ENCODE measurements at places on chromosomes 3 and 15.

GRCh38 chr15:79060175-79060574 is 30.4 kb downstream of the RASGRF1 start:
- no peak overlapping the region for H3K27ac ChIP-seq
- H3K27me3 ChIP-seq, result peaks cover 77% of the 10 kb centered on the region
- no peak for DNase-seq

DNA sequence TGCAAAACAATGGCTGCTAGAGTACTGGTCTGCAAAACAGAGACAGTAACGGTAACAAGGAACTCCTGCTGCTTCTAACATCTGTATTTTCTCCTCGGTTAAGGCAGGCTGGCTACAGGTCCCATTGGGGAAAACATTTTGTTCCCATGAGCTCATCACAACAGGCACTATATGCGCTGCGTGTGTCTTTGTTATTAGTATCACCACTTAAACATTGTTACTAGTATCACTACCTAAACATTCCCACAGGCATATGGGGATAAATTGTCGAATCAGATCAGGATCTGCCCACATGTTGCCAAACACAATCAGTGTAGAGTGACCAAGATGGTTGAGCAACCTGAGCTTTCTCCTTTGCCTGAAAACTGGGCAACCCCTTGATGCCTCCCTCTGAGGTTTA is 77.2 kb downstream of the TOP2B start:
- peak; percentile 94 for DNase-seq
- peaks cover 10% of the 10 kb centered on the region for H3K4me1 ChIP-seq
- H3K4me3 ChIP-seq, result no peak overlapping the region
- peaks cover 15% of the 10 kb centered on the region for H3K27me3 ChIP-seq
- H3K36me3 ChIP-seq, result no peaks in the 10 kb centered on the region

GRCh38 chr15:66151809-66152208 is 101.7 kb downstream of the MEGF11 start:
- no peaks in the 10 kb centered on the region for H3K4me1 ChIP-seq
- DNase-seq, result no peak
- H3K36me3 ChIP-seq, result no peaks in the 10 kb centered on the region
- H3K4me3 ChIP-seq, result no peak overlapping the region
- H3K27ac ChIP-seq, result no peak overlapping the region
- peaks cover 92% of the 10 kb centered on the region for H3K27me3 ChIP-seq

- no peak overlapping the region for H3K27ac ChIP-seq
- H3K4me1 ChIP-seq, result peaks cover 13% of the 10 kb centered on the region
- H3K4me3 ChIP-seq, result no peak overlapping the region
- peaks cover 82% of the 10 kb centered on the region for H3K27me3 ChIP-seq
- H3K36me3 ChIP-seq, result no peaks in the 10 kb centered on the region
These were observed 41.8 kb upstream of the IQSEC1 start for GRCh38 chr3:13114811-13115575.

- no peaks in the 10 kb centered on the region for H3K4me1 ChIP-seq
- H3K27ac ChIP-seq, result no peak overlapping the region
- H3K27me3 ChIP-seq, result no peaks in the 10 kb centered on the region
- peak; percentile 47 for DNase-seq
These were observed 9.4 kb upstream of the MGLL start for GRCh38 chr3:127831723-127832172.

Data from mesenchymal stem cell (in vitro differentiated cells and primary cell).